ENCODE measurements at places on chromosomes 7 and 10.

DNA sequence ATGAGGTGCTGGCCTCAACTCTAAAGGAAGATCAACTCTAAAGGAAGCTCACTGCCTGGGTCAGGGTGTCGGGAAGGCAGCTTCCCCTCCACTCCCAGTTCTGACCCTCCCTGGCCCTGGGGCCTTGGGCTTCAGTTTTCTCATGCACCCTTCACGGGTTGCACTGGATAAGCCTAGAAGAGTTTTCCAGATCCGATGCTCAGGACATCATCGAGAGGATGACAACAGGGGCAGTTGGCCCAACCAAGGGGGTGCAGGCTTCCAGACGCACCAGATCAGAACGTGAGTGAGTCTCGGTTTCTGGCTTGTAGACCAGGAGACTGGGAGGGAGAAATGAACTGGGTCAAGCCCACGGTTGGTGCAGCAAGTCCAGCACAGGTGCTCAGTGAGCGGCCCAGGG, 34.2 kb upstream of the CHST15 start:
- DNase-seq: no peak

- no peak for DNase-seq
Observed at GRCh38 chr10:123301077-123301857, 147.1 kb downstream of the BUB3 start.

DNA sequence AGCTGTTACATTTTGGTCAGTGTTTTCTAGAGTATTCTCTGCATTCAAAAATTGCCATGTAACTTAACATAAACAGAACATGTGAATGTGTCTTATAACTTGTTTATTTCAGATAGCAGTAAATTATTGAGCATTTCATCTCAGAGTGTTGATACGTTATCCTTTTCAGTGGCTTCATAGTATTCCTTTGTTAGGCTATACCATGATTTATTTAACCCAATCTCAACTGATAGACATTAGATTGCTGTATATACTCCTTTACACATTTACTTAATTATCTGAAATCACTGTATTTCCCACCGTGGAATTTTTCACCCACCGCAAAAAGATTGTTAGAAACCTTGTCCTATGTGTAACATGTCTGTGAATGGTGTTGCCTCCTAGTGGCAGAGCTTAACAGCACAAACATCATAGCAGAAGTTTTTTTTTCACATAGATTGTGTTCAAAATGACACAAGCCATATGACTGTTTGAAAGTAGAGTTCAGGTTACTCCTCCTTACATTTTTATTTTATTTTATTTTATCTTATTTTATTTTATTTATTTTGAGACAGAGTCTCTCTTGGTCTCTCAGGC, 21.4 kb downstream of the SLF2 start:
- no peak for DNase-seq

DNA sequence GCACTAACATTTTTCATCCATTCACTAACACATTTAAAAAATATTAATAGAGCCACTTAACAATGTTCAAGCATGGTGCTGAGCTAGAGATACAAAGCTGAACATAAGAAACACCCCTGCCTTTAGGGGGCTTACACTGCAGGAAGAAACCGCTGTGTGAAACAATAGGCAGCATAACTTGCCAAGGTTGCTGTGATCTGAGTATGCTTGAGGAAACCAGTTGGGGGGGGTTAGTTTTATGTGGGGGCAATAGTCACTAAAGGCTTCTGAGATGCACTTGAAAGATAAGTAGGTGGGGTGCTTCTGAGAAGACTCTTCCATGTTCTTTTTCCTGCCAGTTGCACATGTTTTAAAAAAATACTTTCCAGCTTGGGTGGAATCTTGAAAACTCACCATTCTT, 2.8 kb downstream of the RBM17 start:
- DNase-seq: no peak

- DNase-seq: no peak
Observed at GRCh38 chr10:25502453-25502852, 327.7 kb downstream of the GPR158 start.

- DNase-seq: no peak
Observed at GRCh38 chr10:51487576-51487975, 211.8 kb downstream of the CSTF2T start.

GRCh38 chr7:90596671-90597562, 796 bp downstream of the CDK14 start:
- DNase-seq: no peak

- DNase-seq: no peak
Observed at GRCh38 chr10:132516771-132517725, 20.5 kb upstream of the INPP5A start.

- DNase-seq: no peak
Observed at GRCh38 chr10:133179128-133179520, 19.1 kb downstream of the KNDC1 start.

DNA sequence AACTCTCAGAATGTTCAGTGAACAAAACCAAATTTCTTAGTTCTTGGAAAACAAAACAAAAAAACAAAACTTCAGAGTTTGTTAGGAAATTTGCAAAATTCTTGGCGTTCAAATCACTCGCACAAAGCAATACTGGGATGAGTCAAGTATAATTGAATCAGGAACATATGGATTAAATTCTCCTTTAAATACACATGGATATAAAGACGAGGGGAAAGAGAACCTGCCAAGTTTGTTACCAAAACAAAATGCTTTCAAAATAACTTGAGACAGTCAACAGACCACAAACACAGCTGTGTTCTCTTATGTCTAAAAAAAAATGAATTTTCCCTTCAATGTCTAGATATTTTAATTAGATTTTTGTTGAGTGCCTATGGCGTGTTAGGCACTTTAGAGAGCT, 93.5 kb upstream of the MPP7 start:
- DNase-seq: no peak

DNA sequence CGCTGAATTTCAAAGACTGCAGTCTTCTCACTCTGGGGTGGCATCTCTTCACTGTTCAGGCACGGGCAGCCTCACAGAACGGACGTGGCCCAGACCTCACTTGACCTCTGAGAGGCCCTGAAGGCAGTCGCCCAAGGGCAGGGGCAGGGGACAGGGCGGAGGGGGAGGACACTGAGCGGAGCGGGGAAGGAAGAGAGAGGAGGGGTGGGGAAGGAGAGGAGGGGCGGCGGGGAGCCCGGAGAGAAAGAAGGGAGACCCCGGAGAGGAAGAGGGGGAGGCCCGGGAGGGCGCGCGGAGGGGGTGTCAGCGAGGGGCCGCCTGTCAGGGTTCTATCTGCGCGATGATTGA, 58.7 kb upstream of the COMTD1 start:
- DNase-seq: no peak

- DNase-seq: peak; percentile 22
Observed at GRCh38 chr10:112471878-112472487, 25.0 kb downstream of the VTI1A start.

DNA sequence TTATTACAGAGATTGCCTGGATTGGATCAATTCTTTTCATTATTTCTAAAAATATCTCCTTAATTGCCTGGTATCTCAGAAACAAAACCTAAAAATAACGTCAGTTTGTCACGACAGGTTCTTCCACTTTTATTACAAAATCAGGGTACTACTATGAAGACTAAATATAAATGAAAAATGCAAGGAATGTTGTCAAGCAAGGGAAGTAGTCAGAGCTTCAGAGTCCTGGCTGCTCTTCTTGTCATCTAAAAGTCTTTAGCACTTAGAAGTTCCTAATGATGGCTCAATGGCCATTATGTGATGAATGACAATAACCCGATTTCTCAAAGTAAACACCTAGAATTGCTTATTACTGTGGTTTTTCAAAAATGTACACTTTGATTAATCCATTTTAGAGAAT, 192.2 kb downstream of the SEMA3A start:
- DNase-seq: no peak

GRCh38 chr10:30540276-30540675, 89.3 kb downstream of the LYZL2 start:
- no peak for DNase-seq

- no peak for DNase-seq
Observed at GRCh38 chr7:140039066-140039465, 23.7 kb downstream of the PARP12 start.

GRCh38 chr10:97713339-97713825, at the start of gene MARVELD1:
TSS of gene MARVELD1 (plus strand) at chr10:97713730. CDS start at chr10:97713877, 147 bp downstream.
- DNase-seq: no peak

DNA sequence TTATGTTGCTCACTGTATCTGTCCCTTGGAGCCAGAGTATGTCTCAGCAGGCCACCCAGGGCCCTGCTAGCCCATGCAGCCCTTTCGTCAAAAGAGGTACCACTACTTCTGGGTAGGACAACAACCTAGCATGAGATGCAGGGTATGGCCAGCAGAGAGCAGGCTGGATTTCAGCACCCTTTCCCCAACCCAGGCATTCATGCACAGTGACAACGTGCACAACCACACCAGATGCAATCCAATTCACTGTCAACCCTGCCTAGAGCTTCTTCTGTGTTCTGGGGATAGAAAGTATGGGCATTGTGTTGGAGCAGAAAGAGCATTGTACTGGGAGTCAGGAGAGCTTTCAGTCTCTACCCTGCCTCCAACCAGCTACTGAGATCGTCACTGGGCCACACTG, 37.9 kb downstream of the JAZF1 start:
- DNase-seq: no peak

- DNase-seq: no peak
Observed at GRCh38 chr7:47461161-47461560, 120.8 kb downstream of the TNS3 start.

DNA sequence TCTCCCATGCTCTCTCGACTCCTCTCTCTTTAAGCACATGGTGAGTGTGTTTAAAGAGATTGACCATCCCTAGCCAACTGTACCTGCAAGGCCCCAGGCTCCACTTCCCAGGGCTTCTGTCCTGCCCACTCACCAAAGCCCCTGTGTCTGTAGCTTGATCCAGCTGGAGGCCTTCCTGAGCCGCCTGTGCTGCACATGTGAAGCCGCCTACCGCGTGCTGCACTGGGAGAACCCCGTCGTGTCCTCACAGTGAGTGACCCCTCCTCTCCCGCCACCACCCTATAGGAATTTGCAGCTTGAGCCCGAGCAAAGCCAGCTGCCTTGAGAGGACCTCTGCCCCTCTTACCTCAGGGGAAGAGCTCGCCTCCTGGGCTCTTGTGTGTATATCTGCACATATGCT, 11.2 kb downstream of the ZFYVE27 start:
- DNase-seq: no peak

DNA sequence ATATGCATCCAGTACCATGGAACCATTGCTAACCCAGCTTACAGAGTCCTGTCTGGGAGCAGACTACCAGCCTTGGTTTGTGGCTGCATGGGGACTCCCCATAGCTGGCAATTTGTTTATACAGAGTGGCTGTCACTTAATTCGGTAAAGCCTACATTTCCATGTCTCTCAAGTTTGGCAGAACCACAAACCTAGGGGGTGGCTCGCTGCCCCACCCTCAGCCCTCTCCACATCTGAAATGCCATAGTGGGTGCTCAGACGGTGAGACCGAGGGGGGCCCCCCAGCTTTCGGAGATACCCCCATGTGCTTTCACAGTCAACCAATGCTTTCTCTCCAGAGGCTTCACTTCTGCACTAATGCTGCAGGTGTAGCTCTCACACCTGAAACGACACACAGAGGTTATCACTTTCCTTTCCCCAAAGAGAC, 75.5 kb upstream of the KAT6B start:
- peak; percentile 24 for DNase-seq

GRCh38 chr10:1199897-1200721, 143.9 kb downstream of the WDR37 start:
- DNase-seq: no peak

- DNase-seq: no peak
Observed at GRCh38 chr7:18866359-18867036, 250.9 kb downstream of the TWIST1 start.

DNA sequence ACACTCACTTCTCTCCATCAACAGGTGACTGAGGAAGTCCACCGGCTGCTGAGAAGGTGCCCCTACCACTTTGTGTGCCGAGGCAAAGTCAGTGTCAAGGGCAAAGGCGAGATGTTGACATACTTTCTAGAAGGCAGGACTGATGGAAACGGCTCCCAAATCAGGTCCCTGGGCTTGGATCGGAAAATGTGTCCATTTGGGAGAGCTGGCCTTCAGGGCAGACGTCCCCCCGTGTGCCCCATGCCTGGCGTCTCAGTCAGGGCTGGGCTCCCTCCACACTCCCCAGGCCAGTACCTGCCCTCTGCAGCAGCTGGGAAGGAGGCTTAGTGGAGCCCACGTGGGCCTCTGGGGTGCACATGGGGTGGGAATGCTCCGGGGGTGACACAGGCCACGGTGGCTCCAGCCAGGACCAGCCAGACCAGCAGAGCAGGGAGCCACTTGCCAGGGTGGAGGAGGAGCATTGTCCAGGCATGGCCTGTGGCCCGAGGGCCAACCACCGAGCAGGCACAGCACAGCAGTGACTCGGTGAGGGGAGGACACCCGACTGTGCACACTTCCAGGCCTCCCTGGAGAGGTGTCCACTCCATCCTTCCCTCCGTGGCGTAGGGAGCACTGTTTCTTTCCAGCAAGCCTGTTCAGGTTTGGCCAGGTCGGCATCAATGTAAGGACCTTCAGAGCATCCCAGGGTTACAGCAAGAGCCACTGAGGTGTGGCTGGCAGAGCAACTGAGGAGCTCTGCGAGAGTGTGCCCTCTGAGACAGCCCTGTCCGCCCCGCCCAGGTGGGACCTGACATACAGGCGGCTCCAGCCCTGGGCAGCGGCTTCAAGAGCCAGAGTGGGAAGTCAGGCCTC, 139.7 kb downstream of the ADCY1 start:
- DNase-seq: no peak

DNA sequence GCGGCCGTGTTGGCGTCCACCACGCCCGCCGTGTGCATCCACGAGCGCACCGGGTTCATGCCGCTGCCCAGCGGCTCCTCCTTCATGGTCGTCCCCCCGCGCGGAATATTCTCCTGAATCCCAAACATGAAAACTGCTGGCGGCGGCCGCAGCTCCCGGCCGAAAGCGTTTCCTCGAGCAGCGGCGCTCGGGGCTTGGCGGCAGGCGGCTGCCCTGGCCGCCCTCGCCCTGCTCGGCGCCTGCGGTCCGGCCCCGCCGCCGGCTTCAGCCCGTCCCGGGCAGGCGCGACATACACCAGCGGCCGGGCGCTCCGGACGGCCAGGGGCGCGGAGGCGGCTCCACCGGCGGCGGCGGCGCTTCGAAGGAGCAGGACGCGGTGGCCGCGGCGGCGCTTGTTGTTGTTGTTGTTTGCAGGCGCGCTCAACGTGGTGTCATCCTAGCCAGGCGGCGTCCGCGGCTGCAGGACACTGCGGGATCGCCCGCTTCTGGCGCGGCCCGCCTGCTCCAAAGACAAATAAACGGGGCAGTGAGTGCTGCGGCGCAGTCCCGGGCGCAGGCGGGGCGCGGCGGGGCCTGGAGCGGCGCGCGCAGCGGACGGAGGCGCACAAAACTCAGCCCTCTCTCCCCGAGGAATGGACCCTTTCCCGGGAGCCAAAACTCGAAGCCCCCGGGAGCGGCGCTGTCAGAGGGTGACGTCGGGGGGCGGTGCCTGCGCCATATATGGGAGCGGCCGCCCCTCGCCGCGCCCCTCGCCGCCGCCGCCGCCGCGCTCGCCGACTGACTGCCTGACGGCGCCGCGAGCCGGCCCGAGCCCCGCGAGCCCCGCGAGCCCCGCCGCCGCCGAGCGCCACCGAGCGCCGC, at the start of gene EBF3:
TSS of gene EBF3 (minus strand) at position 634 of the 861 bp plus-strand sequence. CDS start at position 128, 506 bp downstream.
- no peak for DNase-seq
